SJSA1 (cell line): ENCODE measurements at places on chromosomes 5 and 9.
A peak's percentile ranks its signal among the peaks of the same experiment; 100 is the strongest.

DNA sequence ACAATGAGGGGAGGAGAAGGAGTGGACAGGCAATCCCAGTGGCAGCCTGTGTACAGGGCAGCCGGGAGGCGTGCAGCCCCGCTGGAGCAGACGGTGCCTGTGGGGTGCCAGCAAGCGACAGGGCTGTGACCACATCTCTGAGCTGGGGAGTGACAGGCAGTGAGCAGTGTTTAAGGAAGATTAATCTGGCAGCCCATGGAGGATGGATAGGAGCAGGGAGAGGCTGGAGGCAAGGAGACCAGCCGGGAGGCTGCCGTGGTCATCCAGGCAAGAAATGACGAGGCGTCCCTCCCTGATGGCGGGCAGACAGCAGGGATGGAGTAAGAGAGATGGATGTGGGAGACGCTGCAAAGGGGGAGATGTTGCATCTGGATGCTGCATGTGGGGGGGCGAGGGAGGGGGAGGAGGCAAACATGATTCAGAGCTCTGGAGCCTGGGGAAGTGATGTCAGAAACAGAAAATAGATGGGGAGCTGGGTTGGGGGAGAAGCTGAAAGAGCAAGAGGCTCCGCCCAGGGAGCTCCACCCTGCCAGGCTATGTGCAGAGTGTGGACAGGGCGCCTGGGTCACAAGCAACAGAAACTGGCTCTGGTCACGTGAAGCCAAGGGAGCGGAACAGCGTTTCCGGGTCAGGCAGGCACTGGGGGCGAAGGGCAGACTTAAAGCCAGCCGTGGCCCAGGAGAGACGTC, 12.6 kb downstream of the UNC5A start:
- DNase-seq: no peak

DNA sequence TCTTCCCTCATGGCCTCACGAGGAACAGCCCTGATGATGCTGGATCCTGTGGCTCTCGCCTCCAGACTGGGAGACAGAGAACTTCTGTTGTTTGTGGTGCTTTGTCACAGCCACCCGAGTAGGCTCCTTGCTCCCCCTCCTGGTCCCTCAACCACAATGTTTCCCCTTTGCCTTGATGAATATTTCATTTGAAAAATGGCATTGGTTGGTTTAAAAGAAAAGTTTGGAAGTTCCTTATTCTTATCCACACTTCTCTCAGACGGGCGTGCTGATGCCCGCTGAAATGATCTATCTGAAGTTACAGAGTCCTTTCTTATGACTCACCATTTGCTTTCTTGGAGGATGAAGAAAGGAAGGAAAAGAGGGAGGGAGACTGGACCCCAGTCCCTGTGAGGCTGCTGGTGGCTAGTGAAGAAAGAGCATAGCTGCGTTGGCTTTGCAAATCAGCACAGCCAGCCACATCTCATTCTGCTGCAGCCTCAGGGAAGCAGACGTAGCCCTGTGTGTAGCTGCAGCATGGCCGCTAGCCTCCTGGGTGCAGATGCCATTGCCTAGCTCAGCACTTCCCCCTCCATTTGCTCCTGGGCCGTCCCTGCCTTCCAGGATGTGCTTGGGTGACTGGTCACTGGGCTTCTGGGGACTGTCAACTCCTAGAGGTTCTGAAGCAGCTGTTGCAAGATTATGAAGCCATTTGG, 185.9 kb downstream of the ERCC6L2 start:
- DNase-seq: peak; percentile 73

- DNase-seq: no peak
Observed at GRCh38 chr5:32562843-32563242, 22.5 kb upstream of the SUB1 start.

DNA sequence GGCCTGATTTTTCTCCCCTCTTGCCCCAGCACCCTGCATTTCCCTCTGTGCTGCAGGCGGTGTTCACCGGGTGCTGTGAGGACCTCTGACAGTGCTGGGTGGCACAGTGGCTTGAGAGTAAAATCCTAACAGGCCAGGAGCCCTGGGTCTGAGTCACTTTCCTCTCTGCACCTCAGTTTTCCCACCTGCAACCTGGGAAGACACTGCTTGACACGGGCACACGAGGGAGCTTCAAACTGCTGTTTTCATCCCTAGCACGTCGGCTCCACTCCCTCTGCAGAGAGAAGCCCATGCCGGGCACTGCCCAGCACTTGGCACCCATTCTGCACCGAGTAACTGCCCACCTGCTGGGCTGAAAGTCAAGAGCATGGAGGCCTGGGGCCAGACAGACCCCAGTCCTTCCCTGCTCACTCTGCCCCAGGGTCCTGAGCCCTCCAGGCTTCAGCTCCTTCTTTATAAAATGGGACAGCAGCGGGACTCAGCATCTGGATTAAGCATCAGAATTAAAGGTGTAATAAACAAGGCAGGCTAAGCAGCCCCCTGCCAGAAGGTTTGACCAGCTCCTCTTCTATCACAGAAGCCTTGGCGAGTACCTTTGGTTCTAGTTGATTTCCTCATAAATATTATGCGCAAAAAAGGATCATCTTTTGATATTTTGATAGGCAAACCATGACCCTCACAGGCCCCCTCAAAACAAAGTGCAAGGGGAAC, 5.2 kb downstream of the GFI1B start:
- no peak for DNase-seq

DNA sequence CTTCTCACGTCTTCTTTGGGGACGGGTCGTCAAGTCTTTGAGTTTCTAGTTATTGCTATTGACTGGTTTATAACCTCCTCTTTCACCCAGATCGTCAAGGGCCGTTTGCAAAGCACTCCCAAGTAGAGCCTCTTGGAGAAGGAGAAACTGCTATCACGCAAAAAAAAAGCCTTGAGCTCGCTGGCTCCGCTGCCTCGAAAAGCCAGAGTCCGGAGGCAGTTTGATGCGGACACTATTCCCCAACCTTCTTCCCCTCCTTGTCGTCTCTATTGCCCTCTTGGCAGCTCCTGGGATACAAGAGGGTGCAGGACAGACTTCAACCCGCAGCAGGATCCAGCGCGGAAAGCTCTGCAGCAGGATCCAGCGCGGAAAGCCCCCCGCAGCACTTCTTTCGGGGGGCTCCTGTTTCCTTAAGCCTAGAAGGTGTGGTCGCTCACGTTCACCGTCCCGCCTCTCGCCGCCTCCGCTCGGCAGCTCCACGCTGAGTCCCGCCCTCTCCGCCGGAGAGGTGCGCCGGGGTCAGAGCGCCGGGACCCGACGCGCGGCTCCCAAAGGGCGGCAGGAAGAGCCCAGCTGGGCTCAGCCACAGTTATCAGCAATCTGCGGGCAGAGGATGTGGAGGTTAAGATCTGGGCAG, at the start of gene PCDHAC1:
Gene PCDHAC1 (plus strand): TSS at position 494 of the 637 bp plus-strand sequence. CDS start 594 bp downstream, outside the sequence.
- DNase-seq: no peak

DNA sequence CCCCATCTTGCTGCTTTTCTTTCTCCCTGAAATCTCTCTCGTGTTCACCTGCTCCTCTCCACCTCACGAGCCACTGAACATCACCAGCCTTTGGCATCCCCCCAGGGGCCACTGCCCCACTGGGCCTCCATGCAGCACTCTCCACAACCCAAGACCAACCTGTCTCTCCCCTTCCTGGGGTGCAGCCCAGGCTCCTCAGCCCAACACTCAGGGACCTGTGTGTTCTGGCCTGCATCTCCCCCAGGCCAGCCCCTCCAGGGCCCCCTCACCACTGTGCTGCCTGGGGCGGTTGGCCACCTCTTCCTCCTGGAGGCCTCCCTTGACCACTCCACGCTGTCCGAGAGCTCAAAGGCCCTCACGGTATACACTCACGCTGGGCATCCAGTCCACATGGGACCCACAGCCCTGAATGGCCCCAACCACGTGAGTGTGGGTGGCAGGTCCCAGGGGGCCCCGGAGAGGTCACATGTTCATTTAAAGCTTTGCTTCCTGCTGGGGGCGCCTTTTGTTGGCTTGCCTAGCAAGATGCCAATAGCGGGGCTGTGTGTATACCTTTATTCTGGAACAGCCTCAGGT, 453 bp upstream of the DOK3 start:
- DNase-seq: no peak

GRCh38 chr5:113232221-113232620, 202.6 kb downstream of the TSSK1B start:
- no peak for DNase-seq

GRCh38 chr9:78668148-78668832, 371.4 kb downstream of the PSAT1 start:
- DNase-seq: no peak

GRCh38 chr5:51518607-51519006, 135.4 kb downstream of the ISL1 start:
- DNase-seq: no peak

- DNase-seq: no peak
Observed at GRCh38 chr5:164671640-164672039, 1166.2 kb downstream of the MAT2B start.

DNA sequence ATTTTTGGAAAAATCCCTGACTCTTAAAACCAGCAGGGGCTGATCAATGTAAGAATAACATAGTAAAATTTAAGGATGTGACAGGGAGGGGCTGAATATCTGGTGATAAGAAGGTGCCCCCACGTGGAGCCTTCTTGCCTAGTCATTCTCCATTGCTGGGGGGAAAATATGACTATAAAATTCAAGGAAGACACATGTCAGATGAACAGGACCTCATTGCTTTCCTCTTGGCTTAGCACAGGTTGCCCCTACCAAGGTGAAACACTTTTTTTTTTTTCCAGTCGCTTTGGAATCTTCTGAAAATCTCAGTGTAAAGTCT, 310.9 kb downstream of the EFNA5 start:
- no peak for DNase-seq

DNA sequence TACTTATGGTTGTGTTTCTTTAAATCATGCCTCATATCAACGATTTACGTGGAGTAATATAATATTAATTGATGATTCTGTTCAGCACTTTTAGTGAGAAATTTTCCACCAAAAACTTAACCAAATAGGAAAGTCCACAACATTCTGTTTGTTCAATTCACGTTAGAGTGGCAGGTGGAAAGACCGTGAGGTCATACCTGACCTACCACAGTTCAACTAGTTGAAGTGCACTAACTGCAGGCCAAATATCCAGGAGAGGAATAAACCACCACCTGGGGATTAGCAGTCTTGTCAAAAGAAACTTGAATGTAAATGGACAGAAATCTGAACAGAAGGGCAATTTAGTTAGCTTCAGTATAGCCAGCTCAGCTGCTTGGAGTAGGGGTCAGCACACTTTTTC, 577.7 kb downstream of the KIF4B start:
- DNase-seq: no peak

GRCh38 chr9:72996114-72996513, 43.3 kb upstream of the ALDH1A1 start:
- DNase-seq: no peak

GRCh38 chr5:13972029-13972428, 27.5 kb upstream of the DNAH5 start:
- no peak for DNase-seq

GRCh38 chr5:113005454-113005853, 28.9 kb downstream of the DCP2 start:
- no peak for DNase-seq

GRCh38 chr9:136881691-136882108, 4.6 kb upstream of the TRAF2 start:
- no peak for DNase-seq

DNA sequence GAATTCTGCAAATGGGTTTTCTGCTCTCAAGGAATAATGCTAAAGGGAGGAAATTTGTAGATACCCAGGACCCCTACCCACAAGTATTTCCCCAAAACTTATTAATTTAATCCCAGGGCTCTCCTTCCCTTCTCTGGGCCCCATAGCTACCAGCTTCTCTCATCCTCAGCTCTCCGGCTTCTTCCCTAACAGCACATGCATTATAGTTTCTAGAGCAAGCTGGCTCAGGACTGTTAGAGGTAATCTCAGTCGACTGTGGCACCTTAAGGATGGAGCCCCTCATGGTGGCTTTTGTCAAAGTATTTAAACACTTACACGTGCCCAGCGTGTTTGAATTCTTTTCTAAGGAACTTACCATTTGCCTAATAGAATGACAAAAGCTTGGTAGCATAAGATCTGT, 252.5 kb upstream of the GAS1 start:
- no peak for DNase-seq

DNA sequence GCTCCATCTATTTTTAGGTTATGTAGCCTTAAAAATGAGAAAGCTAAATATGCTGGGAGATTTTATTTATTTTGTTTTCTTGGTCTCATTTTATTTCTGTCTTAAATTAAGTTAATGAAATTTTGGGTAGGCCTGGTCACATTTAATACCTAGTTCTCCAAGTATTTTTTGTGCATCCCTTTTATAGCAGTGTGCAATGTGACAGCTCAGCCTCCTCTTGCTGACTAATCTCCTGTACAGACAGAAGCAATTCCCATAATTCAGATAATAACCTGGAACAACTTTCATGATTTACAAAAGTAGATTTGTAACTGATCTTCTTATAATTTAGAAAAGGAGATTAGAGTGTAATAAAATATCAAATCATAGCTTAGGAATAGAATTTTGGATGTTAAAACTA, 403.9 kb downstream of the ADGRV1 start:
- DNase-seq: no peak

- no peak for DNase-seq
Observed at GRCh38 chr5:91469517-91470165, 86.5 kb upstream of the ARRDC3 start.
